Activated CD4-positive, alpha-beta T cell treated with anti-CD3 and anti-CD28 coated beads, Interleukin-2, amount 10 ng/mL, durations not matched to agents 7 days and 5 days (primary cell): ENCODE measurements at places on chromosomes 12 and 14. TPM values are rescaled to one million over a fixed set of nuclear protein-coding genes. Genes with fewer than 3 reads are reported as not detected.

Gene C12orf54
- total RNA-seq = not detected

DNA sequence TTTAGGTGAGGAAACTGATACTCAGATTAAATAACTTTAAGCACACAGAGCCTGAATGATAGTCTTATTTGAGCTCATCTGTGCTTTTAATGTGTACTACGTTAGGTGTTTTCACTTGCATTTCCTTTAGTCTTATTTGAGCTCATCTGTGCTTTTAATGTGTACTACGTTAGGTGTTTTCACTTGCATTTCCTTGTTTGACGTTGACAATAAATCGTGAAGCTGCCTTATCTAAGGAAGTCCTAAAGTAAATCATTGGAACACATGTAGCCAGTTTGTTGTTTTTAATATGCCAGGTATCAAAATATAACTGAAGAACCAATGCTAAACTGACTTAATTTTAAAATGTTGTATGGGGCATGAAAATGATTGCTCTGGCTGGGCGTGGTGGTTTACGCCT is 2.0 kb downstream of the RAP1B start:
- peaks cover 49% of the 10 kb centered on the region for H3K36me3 ChIP-seq
- no peak for DNase-seq
- no peaks in the 10 kb centered on the region for H3K27me3 ChIP-seq
- peaks cover 58% of the 10 kb centered on the region for H3K4me1 ChIP-seq

DNA sequence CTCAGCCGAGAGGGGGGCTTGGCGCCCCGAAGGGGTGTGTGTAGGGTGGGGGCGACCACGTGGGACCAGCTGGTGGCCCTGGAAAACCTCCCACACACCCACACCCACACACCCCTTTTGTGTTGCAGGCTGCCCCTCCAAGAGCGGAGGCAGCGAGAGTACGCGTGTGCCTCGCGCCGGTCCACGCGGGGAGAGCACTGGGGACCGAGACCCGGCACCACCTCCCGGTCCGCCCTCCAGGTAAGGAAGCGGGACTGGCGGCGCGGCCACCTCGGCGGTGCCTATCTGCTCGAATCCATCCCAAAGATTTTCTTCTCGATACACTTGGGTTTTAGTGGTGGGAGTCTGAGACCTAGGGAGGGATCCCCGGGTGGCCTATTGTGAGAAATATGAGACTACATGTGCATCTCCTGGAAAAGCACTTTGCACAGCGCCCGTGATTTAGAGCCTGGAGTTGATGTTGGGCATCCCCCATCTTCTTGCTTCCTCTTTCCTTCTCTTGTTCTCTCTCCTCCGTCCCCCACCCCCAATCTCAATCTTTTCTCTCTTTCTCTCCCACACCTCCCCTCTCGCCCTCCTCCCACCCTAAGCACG is 393 bp downstream of the SYT1 start:
- DNase-seq = no peak
- H3K36me3 ChIP-seq = no peaks in the 10 kb centered on the region
- no peak overlapping the region for H3K4me3 ChIP-seq
- peak overlapping the region; percentile 25 for H3K27ac ChIP-seq
- no peaks in the 10 kb centered on the region for H3K4me1 ChIP-seq

DNA sequence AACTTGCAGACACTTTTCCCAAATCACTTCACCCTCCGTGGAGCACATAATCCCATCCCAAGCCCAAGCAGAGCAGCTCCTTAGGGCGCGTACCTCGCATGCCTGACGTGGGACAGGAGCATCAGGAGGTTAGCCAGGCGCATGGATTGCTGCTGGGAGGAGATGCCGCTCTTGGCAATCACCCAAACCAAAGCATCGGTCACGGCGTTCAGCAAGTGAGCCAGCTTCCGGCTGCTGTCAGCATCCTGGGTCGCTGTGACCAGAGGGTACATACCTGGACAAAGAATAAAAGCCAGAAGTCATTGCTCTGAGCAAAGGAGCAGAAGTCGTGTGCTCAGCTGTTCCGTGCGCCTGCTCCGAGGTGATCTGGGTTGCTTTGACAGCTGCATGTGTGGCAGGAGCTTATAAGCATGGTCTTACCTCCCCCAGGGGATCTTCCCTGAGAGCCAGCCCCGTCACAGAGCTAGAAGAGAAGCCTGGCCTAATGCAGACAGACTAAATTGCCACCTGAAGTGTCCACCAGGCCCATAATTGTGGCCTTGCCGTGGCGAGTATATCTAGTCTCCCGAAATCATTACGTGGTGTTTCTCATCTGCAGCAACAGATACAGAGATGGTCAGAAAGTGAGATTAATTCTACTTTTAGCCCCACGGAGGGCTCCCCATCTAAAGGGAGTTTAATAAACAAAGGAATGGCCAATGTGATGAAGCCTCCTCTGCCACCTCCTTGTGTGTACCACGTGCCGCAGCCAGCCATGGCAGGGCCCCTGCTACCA is 59.1 kb downstream of the ESR2 start:
- no peaks in the 10 kb centered on the region for H3K4me1 ChIP-seq
- H3K4me3 ChIP-seq = no peak overlapping the region
- H3K27me3 ChIP-seq = peaks cover 2% of the 10 kb centered on the region
- no peak for DNase-seq
- H3K36me3 ChIP-seq = peaks cover 8% of the 10 kb centered on the region

DNA sequence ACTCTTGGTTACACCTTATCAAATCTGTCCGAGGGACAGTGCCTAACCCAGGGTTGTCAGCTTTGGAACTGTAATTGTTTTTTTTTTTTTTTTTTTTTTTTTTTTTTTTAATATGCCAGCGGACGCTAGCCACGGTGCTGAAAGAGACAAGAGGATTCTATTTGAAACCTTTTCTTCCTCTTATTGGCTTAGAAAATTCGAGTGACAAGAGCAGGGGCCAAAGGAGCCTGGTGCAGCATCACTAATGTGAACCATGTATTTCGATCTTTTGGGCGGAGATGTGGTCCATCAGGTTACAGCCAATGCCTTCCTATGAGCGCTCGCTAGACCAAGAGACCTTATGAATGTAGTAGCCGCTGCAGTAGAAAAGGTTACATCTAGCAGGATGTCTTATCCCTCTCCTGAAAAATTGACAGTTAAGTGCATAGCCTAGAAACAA is 922 bp downstream of the PTPRR start:
- H3K4me1 ChIP-seq = no peaks in the 10 kb centered on the region
- H3K36me3 ChIP-seq = no peaks in the 10 kb centered on the region
- no peak for DNase-seq
- H3K27me3 ChIP-seq = peaks cover 15% of the 10 kb centered on the region
- H3K27ac ChIP-seq = no peak overlapping the region

DNA sequence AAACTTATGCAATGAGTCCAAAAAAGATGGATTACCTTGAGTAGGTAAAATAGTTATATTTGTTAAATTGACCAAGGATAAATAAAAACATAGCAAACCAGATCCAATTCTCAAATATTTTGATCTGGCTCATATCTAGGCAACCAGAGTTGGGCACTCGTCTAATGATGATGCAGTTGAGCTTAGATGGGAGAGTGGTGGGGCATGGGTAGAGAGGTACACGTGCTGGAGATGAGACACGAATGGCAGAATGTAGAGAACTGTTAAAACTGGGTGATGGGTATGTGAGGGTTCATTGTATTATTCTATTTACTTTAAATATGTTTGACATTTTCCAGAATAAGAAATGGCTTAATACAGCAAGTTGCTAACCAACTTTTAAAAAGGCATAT is 7.6 kb upstream of the RNF34 start:
- H3K27me3 ChIP-seq = no peaks in the 10 kb centered on the region
- no peak for DNase-seq
- peaks cover 18% of the 10 kb centered on the region for H3K4me1 ChIP-seq

DNA sequence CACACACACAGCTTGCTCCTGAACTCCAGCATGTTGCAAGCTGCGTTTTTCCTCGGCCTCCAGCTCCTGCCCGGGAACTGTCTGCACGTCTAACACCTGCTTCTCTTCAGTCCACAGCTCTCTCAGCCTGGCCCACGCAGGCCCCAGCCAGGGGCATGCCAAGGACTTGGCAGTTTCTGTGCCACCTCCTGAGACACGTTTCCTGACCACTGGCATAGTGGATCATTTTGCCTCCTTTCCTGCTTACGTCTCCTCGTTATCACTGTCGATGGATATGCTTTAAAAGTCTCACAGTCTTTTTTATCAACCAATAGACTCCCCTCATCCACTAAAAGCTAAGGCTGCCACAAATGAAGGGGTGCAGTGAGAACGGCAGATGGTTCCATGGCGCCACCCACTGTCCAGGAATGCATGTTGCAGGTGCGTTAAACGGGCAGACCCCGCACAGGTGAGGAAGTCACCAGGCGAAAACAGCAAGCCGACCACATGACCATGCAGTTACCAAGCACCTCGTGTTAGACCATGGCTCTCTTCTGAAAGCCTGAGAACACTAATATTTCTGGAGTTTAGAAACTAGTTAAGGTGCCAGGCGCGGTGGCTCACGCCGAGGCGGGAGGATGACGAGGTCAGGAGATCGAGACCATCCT is 14.7 kb upstream of the TEAD4 start:
- no peak overlapping the region for H3K27ac ChIP-seq
- H3K36me3 ChIP-seq = no peaks in the 10 kb centered on the region
- H3K4me1 ChIP-seq = peaks cover 4% of the 10 kb centered on the region
- H3K27me3 ChIP-seq = peaks cover 5% of the 10 kb centered on the region

DNA sequence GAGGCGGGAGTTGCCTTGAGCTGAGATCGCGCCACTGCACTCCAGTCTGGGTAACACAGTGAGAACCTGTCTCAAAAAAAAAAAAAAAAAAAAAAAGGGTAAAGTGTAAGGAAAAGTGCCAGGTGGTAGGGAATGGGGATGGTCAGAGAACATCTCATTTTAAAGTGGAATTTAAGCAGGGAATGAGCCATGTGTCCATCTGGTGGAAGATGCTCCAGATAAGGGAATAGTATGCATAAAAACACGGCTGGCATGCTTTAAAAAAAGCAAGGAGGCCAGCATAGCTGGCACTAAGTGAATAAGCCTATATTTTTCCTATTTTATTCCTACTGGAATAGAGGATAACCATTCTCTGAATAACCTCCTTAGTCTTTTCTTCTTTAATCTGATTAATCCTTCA is 33.7 kb downstream of the FAM186A start:
- DNase-seq = no peak
- H3K27me3 ChIP-seq = peaks cover 3% of the 10 kb centered on the region
- no peak overlapping the region for H3K27ac ChIP-seq
- H3K4me1 ChIP-seq = no peaks in the 10 kb centered on the region
- H3K36me3 ChIP-seq = no peaks in the 10 kb centered on the region

Gene DPF3
- 6.6 TPM for total RNA-seq
